Activated CD4-positive, alpha-beta T cell treated with anti-CD3 and anti-CD28 coated beads, Interleukin-2, amount 50 U/mL, for 4 hours (primary cell): ENCODE measurements at places on chromosomes 4 and X.

- no peak for DNase-seq
Measured at GRCh38 chr4:120723986-120724385, 198.5 kb downstream of the PRDM5 start.

- DNase-seq, result no peak
Measured at GRCh38 chr4:181595716-181596115, 647.5 kb upstream of the TENM3 start.

GRCh38 chr4:8765631-8766590 lies 105.7 kb downstream of the HMX1 start:
- DNase-seq, result no peak

GRCh38 chrX:149129767-149130166 lies 375.3 kb downstream of the IDS start:
- no peak for DNase-seq

- no peak for DNase-seq
Measured at GRCh38 chr4:87732033-87732765, 67.2 kb upstream of the IBSP start.

DNA sequence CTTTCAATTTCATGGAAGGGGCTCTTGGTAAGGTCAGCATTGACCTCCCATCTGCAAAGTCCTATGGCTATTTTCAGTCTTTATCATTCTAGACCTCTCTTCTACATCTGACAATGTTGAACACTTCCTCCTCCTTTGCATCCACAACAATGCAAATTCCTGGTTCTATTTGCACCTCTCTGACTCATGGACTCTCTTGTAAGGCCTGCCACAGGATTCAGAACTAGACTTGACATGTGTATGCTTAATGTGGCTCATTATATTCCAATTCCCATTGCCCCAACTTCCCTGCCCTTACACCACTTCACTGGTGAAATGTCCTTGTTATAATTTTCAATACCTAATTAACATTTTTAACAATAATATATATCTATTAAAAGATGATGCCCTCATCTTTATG lies 314.3 kb upstream of the FGF13 start:
- no peak for DNase-seq

DNA sequence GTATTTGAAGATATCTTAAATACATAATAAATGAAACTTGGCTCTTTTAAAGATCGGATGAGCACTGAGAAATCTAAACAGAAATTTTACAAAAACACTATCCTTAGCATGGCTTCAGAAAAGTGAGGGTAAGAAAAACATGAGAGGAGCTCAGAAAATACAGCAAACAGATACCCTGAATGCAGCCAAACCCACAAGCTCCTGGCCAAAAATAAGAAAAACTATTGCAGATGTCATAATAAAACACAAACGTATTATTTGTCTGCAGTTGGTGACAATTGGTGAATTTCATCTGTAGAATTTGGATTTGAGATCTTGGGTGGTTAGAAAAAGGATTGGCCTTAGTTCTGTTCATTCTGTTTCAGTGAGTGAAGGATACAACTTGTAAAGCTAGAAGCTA lies 603.9 kb downstream of the INPP4B start:
- DNase-seq, result no peak

- DNase-seq, result no peak
Measured at GRCh38 chr4:163556177-163556576, 61.7 kb downstream of the TMA16 start.

DNA sequence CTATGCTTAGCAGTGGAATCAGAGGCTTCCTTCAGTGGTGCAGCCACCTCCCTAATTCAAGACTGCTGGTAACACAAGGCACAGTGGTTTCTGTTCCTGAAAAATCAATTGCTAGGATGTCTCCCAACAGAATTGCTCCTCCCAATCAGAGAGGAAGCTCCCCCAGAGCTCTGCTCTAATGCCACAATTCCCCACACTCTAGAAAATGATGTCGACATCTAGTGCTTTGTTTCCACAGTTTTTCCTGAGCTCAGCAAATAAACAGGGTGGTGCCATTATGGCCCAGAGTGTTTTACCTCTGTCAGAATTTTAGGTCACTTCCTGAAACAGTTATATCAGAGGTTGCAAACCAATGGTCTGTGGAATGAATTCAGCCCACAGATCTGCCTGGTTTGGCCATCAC lies 24.7 kb downstream of the TAB3 start:
- DNase-seq, result no peak

DNA sequence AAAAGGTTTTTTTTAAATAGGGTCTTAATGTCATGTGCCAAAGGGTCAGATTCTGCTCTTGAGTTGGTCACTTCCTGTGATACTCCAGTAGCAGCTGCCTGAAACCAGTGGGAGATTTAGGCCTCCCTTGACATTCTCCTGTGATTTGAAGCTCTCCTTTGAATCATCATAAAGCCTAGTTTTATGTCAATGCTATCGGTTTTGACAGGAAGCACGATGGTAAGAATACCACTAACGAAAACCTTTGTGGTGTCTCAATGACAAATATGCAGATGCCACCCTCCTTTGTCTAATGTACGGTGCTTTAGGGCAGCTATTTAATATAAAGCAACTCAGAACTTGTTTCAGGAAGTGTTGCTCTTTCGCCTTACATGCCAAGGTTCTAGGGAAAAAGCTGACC lies 44.2 kb downstream of the CCNI start:
- no peak for DNase-seq

- DNase-seq, result no peak
Measured at GRCh38 chrX:102684772-102685520, 27.3 kb upstream of the GPRASP2 start.

DNA sequence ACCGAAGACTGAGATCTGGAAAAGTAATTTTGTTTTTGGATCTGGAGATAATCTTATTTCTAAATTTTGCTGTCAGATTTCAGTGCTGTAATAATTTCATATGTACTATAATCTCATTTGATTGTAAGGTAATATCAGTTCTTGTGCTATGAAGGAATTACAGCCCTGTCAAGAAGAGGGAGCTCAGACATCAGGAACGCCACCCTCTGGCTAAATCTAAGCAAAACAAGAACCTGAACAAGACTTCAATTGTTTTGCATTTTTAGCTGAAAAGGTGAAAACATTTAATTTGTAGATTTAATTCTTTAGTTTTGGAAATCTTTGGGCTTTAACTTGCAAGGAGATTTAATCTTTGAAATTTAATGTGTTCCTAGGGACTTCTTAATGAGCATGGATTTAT lies 525.4 kb upstream of the HS3ST1 start:
- DNase-seq, result no peak

GRCh38 chr4:26029568-26030131 lies 115.6 kb downstream of the SMIM20 start:
- DNase-seq, result no peak

- no peak for DNase-seq
Measured at GRCh38 chr4:69727926-69728325, 32.5 kb downstream of the SULT1B1 start.

DNA sequence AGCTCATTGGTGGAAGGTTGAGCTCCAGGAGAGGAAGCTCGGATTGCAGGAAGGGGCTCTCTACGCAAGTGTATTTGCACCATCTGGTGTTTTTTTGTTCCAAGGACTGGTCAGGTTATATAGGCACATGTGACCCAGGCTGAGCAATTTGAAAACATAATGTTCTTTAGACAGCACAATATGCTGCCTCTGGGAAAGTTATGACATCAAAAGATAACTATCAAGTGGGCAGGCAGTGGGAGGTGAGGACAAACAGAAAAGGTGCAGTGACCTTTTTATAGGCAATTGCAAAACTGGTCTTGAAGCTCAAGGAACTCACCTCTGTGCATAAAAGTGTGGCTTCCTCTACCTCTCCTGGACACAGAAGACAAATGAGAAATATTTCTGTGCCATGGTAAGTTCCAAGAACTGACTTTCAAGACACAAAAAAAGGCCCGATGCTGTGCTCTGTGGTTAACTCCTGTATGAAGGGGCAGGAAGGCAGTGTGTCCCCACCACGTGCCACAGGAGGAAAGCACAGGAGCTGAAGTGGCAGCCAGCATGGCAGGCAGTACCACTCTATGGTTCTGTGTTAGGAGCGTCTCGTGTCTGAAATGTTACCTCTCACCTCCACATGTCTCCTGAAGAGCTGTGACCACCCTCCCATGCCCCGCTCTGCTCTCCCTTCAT lies 128.6 kb downstream of the SHROOM3 start:
- no peak for DNase-seq

- DNase-seq, result no peak
Measured at GRCh38 chr4:132614682-132615081, 534.4 kb upstream of the PCDH10 start.

DNA sequence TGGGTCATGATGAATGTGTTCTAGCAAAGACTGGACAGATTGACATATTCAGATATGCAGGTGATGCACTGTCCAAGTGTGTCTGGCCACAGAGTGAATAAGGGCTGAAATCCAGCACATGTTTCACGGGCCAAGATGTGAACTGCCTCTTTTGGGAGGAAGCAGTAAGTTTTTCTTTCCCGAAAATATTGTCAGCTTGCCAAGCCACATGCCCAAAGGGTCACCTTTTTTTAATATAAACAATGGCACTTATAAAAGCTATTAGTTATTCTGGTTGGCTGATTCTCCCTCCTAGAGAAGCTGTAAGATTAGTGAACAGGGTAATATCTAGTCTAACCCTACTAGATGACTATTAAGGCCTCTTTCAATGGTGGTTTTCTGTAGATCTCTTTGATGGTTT lies 1.5 kb upstream of the EDNRA start:
- DNase-seq, result no peak

DNA sequence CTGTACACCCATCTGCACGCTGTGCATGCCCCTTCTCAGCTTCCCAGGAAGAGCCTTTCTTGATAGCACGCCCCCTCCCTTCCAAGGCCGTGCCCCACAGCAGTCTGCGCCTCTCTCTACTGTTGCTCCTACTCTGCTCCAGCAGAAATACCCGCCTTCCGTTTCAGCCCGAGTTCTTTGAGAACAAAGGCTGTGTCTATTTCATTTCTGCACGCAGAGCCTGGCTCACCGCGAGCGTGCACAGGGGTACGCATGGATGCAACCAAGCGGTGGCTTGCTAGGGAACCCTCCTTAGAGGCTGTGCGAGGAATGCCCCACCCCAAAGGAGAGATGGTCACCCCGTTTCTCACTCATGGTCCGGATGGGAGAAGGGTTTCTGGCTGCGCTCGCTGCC lies 485 bp downstream of the AADAT start:
- no peak for DNase-seq

GRCh38 chr4:135365065-135365464 lies 1163.5 kb upstream of the PABPC4L start:
- DNase-seq, result no peak

DNA sequence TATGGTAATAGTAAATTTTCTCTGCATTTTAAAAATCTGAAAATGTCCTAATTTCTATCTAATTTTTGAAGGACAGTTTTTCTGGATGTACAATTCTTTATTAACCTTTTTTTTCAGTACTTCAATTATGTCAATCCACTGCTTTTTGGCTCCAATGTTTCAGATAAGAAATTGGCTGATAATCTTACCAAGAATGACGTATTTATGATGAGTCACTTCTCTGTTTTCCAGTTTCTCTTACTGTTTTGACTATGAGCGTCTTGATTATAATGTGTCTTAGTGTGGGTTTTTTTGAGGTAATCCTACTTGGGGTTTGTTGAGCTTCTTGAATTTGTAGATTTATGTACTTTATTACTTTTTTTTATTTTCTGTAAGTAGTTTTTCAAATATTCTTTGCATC lies 47.2 kb downstream of the UGT2B11 start:
- DNase-seq, result no peak

GRCh38 chrX:65463550-65463949 lies 71.0 kb downstream of the LAS1L start:
- no peak for DNase-seq

- DNase-seq, result no peak
Measured at GRCh38 chr4:113919145-113919544, 60.3 kb downstream of the ARSJ start.
